ENCODE measurements at places on chromosomes 2 and 18.

- DNase-seq = no peak
These were observed 45.0 kb downstream of the MBP start for GRCh38 chr18:77087393-77088141.

GRCh38 chr18:47997338-47997780 is 66.9 kb upstream of the SMAD2 start:
- no peak for DNase-seq

DNA sequence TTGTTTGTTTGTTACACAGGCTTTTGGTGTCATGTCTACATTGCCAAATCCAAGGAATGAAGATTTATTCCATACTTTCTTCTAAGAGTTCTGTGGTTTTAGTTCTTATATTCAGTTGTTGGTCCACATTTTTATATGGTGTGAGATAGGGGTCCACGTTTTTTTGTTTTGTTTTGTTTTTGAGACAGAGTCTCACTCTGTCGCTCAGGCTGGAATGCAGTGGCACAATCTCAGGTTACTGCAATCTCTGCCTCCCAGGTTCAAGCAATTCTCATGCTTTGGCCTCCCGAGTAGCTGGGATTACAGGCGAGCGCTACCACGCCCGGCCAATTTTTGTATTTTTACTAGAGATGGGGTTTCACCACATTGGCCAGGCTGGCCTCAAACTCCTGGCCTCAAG is 8.2 kb downstream of the RALBP1 start:
- no peak for DNase-seq

DNA sequence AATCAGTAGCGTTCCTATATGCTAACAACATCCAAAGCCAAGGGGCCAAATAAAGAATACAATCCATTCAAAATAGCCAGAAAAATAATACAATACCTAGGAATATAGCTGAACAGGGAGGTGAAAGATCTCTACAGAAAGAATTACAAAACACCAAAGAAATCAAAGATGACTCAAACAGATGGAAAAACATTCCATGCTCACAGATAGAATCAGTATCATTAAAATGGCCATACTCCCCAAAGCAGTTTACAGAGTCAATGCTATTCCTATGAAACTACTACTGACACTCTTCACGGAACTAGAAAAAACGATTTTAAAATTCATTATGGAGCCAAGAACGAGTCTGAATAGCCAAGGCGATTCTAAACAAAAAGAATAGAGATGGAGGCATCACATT is 57.4 kb downstream of the CCBE1 start:
- no peak for DNase-seq

DNA sequence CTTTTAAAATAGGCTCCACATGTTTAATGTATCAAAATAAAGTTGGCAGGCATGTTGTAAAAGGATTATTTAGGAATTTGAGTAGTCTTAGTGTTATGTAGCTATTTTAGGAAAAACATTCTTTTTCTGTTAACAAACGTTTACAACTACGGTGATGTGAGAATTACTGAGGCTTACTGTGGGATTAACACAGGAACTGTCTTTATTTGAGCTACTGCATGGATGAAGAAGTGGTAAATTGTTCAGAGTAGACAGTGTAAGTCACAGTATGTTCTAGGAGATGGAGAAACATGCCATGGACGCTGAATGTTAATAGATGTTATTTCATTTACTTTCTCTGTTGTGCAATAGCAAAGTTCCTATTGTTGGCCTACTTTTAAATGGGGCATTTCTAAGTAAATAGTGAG is 1.6 kb downstream of the PPM1B start:
- no peak for DNase-seq

DNA sequence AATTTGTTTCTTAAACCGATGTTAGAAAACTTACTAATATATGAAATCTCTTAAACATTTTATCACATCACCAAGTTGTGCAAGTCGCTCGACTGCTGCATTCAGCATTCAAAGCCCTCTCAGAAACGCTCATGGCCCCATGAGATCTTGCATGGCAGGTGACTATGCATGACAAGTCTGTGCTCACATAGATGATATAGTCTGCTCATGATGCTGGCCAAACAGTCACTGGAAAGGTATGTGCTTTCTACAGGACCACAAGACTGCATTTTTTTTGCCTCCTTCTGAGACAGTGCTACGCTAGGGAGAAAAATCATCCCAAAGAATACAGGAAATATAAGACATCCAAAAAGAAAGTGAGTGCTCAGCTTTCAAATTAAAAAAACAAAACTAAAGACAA is 98.3 kb upstream of the ZBTB14 start:
- DNase-seq = no peak

DNA sequence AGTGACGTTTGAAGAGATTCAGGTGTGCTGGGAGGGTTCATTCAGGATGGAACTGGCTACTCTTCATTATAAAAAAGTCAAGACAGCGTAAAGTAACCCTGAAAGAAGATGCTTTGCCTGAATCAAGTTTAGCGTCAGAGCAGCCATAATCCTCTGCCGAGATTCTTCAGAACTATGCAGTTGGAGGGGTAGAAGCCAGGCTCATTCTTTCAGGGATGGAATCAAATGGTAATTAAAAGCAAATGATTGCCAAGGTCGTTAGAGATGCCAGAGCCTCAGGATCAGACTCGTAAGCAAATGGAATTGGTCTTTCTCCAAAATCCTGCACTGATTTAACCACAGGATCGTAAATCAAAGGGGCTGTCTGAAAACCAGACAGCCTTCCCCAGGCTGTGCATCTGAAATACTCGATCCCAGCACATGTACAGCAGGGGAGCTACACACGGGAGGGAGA is 21.9 kb downstream of the APCDD1 start:
- DNase-seq = no peak

- DNase-seq = no peak
These were observed 2.9 kb downstream of the ANKRD12 start for GRCh38 chr18:9139400-9140039.

DNA sequence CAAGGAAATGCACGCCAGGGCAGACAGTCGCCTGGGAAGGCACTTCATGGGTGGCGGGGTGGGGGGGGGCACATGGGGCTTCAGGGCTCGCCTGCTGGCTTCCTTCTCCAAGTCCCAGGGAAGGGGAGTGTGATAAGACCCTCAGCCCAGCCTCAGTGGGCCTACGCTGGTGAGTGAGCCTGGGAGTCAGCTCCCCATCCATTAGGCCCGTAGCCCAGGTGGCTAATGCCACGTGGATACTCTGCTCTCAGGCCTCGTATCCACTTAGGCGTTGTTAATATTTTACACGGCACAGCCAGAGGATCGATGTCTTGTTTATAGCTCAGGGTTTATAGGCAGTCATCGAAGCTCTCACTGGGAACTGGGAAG is 47.1 kb downstream of the KCNIP3 start:
- no peak for DNase-seq

DNA sequence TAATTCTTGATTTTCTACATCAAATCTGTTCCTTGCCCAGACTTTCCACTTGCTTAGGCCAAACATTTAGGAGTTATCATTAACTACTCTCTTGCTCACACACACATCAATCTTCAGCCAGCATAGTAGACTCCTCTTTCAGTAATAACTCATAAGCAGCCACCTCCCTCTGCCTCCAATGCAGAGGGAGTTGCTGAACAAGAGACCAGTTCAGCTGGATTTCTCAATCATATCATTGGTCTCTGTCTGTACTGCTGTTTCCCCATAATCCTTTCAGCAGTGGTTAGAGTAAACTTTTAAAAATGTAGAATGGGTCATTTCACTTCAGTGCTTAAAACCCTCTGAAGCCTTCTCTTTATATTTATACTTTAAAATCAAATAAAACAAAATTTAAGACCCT is 112.9 kb downstream of the SLC39A10 start:
- DNase-seq = no peak

DNA sequence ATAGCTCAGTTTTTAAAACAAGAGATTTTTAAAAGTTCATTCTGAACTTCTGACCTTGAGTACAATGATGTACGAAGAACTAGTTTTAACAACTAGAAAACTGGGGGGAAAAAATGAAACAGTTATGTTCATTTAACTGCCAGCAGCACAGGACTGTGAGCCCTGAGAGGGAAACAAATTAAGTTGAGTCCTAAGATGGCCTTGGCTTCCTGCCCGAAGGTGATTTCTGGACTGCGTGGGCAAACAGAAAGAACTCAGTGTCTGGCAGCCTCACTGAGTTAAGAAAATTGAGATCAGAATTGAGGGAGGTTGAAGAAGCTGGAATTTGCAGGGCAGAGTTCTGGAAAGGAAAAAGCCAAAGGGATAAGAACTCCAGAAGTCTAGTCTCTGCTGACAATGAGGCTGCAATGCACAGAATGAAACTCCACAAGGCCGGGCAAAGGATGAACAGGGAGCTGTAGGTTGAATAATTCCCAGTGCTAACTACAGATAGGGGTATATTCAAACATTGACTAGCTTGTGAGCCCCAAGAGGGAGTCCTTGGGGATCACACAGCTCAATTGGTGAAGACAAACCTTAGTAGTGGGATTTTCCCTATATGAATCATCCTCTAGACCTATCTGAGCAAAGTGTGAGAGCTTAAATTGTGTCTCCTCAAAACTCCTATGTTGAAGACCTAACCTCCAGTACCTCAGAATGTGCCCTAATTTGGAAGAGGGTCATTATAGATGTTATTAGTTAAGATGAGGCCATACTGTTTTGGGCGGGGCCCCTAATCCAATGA is 13.1 kb upstream of the CRACDL start:
- no peak for DNase-seq

DNA sequence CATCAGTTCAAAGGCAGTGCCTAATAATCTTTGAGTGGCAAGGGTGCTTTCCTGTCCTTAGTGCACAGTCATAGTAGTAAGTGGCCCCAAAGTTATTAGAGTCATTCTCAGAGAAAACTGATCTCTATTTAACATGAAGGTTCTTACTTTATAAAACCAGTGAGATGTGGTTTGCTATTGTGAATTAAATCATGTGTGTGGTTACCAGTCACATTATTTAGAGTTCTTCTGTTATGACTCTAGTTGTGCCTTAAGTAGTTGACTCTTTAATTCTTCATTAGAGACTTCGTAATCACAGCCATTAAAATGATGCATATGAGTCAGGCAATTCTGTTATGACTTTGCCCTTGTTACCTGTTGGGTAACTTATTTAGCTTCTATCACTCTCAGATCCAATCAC is 1392.9 kb upstream of the ACVR2A start:
- no peak for DNase-seq

GRCh38 chr2:3470166-3470651 is 49.1 kb downstream of the ADI1 start:
- DNase-seq = no peak

DNA sequence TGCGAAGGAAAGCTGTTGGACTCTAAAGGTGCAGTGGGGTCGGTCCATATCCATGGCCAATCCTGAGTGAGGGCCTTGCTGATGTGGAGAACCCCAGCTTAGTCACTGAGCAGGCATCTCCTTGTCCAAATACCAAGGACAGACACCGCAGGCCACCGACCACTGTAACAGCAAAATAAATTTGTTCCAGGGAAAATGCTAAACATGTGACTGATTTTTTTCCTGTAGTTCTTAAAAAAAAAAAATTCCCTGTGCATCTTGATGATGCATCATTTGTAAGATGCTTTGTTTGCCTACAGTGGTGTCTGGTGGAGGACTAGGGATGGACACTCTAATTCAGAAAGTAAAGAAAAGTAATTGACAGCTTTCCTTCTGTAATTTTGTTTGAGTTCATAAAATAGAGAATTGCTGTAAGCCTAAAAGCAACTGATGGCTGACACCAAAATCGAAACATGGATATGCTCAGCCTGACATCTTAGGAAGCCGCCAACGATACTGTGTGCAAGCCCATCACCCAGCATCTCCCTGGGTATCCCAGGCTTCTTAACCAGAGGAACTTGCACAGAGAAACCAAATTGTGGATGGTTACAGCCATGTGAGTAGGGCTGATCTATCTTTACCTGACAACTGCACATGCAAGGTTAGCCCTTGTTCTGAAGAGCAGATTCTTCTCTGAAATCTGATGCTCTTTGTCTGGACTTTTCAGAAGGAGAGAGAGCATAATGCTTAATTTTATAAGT is 188.6 kb downstream of the ARL4C start:
- no peak for DNase-seq

- no peak for DNase-seq
These were observed 170.2 kb upstream of the HDAC4 start for GRCh38 chr2:239570971-239571520.

DNA sequence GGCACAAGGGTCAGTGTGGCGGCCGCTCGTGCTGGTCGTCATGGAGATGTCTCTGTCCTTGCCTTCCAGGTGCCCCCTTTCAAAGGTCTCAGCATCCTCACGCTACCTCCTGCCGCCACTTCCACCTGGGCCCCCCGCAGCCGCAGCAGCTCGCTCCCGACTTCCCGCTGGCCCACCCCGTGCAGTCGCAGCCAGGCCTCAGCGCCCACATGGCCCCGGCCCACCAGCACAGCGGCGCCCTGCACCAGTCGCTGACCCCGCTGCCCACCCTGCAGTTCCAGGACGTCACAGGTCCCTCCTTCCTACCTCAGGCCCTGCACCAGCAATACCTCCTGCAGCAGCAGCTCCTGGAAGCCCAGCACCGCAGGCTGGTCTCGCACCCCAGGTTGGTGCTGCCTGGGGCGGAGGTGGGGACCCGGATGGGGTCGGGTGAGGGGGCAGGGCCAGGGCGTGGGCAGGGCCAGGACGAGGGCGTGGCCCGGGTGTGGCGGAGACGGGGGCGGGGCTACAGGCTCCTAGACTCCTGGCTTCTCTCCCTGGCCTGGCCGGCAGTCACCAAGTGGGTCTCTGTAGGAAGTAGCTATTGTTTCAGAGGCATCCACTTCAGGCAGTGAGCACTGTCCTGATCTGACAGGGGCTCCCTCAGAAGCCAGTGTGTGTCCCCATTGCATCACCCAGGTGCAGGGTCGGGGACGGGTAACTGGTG is 223.7 kb downstream of the LOXHD1 start:
- DNase-seq = no peak

DNA sequence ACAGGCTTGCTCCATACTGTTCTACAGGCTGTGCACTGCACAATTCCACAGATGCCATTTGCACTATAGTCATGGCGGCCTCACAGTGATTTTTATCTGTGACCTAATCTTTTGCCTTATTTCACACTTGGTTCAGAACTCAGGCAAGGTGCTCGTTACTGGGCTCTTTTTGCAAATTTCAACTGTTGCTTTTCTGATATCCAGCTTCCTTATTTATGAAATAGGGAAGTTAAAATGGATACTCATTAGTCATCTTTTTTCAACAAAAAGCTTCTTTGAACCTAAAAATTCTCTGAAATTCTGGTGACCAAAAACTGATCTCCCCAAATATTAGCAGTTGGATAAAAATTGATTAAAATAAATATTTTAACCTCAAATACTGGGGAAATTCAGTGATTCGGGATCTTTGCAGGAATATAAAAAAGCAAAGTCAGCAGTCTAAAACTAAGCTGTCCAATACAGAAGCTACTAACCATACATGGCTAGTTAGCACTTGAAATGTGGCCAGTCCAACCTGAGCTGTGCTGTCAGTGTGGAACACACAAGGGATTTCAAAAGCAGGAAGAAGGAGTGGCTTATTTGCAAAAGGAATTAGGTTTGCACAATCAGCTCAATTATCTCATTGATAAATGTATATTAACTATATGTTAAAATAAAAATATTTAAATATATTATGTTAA is 134.4 kb downstream of the COL4A4 start:
- DNase-seq = no peak

- DNase-seq = no peak
These were observed 137.0 kb upstream of the FANCL start for GRCh38 chr2:58378152-58378551.
